ENCODE measurements at places on chromosomes 1 and 21. TPM values are rescaled to one million over a fixed set of nuclear protein-coding genes. Genes with fewer than 3 reads are reported as not detected.

- DNase-seq = peak; percentile 31
Observed at GRCh38 chr1:22712502-22713271, 2.0 kb downstream of the EPHB2 start.

DNA sequence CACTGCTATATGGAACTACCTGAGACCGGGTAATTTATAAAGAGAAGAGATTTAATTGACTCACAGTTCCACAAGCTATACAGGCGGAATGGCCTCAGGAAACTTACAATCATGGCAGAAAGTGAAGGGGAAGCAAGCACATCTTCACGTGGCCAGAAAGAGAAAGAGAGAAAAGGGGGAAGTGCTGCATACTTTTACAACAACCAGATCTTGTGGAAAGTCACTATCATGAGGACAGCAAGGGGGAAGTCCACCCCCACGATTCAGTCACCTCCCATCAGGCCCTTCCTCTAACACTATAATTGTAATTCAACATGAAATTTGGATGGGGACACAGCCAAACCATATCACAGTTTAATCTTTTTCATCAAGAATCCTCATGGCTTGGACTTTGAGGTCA is 339.2 kb upstream of the AJAP1 start:
- DNase-seq = no peak

GRCh38 chr21:38887749-38888148 is 82.0 kb downstream of the ETS2 start:
- DNase-seq = no peak

DNA sequence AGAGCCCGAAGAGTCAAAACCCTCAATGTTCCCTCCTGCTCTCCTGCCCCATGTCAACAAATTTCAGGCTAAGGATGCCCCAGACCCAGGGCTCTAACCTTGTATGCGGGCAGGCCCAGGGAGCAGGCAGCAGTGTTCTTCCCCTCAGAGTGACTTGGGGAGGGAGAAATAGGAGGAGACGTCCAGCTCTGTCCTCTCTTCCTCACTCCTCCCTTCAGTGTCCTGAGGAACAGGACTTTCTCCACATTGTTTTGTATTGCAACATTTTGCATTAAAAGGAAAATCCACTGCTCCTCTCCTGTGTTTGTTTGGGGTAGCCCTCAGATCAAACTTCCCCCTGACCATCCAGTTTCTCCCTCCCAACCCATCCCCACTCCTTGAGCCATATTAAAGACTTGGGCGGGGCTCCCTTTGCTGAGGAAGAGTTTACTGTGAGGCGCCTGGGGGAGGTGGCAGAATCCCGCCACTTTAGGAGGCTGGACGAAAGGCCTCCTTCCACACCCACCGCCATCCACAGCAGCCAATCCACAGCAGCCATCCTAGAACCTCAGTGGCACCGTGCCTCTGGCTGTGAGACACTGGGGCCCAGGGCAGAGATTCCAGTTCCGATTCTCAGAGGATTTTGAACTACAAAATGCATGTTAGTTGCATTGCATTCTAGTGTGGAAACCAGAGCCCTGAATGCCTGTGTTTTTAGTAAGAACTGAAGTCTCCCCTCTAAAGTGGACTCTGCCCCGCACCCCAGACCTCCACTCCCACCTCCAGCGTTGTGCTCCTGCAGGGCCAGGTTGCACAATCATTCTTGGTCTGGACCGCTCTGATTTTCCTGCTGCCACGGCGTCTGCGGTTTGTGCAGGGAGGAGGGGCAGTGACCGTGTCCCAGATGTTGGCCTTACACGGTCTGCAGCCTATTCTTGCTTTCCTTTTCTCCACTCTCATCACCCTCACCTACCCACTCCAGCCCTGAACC is 3.0 kb downstream of the OLFML3 start:
- DNase-seq = peak; percentile 44

GRCh38 chr21:35208104-35208503 is 159.0 kb upstream of the RUNX1 start:
- DNase-seq = no peak

Gene SLC44A5
- 3.7 TPM for total RNA-seq

Gene ABCG1
- 2.9 TPM for total RNA-seq

Gene PCSK9
- not detected for total RNA-seq
